Stimulated activated CD8-positive, alpha-beta memory T cell treated with anti-CD3 and anti-CD28 coated beads, Interleukin-2, amount 100 ng/mL, for 1 hour (primary cell): ENCODE measurements at places on chromosomes 1 and 21.

DNA sequence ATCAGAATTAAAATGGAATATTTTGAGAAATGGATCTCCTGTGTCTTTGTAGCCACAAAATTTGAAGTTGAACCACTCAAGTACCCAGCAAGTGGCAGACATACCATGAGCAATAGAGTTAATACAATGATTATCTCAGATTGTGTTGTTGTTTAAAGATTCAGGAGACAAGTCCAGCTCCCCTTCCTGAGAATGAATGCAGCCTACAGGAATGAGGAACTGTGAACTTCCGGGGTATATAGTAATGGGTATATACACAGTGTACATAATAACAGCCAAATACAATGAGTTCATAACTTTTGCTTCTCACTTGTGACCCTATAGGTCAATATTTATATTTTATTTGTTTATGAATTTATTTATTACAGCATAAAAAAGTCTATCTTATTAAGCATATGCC, 445.0 kb downstream of the SETD4 start:
- DNase-seq, result no peak

DNA sequence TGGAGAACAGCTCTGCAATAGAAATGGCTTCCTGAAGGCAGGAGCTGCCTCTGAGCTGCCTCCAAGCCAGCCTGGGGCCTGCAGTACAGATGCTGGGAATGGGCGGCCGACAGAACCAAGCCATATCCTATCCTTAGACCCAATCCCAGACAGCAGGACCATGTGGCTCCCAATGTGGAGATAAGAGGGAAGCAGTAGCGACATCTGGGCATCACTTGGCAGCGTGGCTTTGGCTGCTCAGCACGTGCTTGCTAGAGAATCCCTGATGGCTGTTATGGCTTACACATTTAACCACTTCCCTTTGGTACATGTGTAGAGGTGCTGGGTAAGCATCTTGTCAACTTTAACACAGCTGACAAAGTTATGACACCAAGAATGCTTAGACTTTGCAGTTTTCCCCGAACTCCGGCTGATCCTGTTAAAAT, 87.7 kb downstream of the MAN1C1 start:
- DNase-seq, result no peak

DNA sequence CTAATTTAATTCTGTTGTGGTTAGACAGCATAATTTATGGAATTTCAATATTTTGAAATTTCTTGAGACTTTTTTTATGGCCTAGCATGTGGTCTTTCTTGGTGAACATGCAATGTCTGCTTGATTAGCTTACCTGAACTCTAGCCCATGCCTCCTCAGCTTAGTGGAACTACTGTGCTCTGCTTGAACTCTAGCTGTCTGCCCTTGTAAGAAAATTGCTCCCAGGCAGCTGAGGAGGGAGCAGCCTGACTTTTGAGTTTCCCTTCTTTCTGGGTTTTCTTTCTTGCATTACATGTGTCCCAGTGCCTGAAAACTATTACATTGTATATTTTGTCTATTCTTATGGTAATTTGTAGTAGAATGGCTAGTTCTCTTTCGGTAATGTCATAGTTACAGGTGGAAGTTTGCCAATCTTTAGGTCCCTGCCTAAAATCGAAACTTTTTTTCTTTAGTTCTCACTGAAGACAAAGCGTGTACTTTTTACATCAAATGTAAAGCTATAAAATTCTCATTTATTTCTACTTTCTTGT, 105.3 kb downstream of the MAST2 start:
- no peak for DNase-seq

- no peak for DNase-seq
These were observed 666 bp upstream of the BEND5 start for GRCh38 chr1:48777219-48777895.

DNA sequence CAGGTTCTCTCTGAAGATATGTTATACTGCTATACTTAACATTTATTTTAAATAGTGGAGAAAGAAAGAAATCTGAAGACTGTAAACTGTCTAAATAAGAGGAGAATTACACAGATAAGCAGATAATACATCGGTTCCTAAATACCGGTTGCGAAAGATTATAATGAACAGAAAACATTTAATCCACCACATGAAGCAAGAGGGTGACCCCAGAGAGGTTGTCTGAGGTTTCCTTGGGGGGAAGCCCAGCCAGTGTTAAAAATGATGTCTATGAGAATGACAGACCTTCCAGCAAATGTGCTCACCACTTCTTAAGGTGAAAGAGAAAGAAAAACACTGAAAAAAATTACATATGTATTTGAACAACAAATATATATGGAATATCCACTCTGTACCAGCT, 356.4 kb upstream of the KAZN start:
- DNase-seq, result no peak

GRCh38 chr1:111372336-111372965, 55.1 kb downstream of the OVGP1 start:
- DNase-seq, result no peak
